ENCODE measurements at places on chromosomes 4 and X. TPM values are rescaled to one million over a fixed set of nuclear protein-coding genes. Genes with fewer than 3 reads are reported as not detected.

Gene ATP1B4
- not detected for total RNA-seq

Gene MAP7D2
- total RNA-seq = 3.5 TPM

Gene LUZP4
- total RNA-seq = 22.2 TPM

Gene KLB
- not detected for total RNA-seq

Gene CPLX1
- 0.48 TPM for total RNA-seq

Gene CSAG3
- total RNA-seq = 8.9 TPM

Gene CXCL11
- 0.26 TPM for total RNA-seq

Gene LDB2
- 0.61 TPM for total RNA-seq

Gene ASB12
- not detected for total RNA-seq

Gene CLDN34
- total RNA-seq = not detected

Gene IL15
- total RNA-seq = 0.13 TPM

Gene SAGE1
- 20.4 TPM for total RNA-seq

Gene H2BW2
- total RNA-seq = not detected

Gene DDX53
- not detected for total RNA-seq

Gene P2RY4
- total RNA-seq = not detected
